Right atrium auricular region (tissue), 2 donors: ENCODE measurements at places on chromosomes 16 and 17. TPM values are rescaled to one million over a fixed set of nuclear protein-coding genes. Genes with fewer than 3 reads are reported as not detected.
A peak's percentile ranks its signal among the peaks of the same experiment; 100 is the strongest.

GRCh38 chr16:63080746-63081145 is 1044.5 kb upstream of the CDH8 start:
- H3K36me3 ChIP-seq: no peaks in the 10 kb centered on the region
- DNase-seq: no peak
- H3K27me3 ChIP-seq: no peaks in the 10 kb centered on the region
- H3K4me1 ChIP-seq: peaks cover 12% of the 10 kb centered on the region
- H3K4me3 ChIP-seq: no peak overlapping the region

DNA sequence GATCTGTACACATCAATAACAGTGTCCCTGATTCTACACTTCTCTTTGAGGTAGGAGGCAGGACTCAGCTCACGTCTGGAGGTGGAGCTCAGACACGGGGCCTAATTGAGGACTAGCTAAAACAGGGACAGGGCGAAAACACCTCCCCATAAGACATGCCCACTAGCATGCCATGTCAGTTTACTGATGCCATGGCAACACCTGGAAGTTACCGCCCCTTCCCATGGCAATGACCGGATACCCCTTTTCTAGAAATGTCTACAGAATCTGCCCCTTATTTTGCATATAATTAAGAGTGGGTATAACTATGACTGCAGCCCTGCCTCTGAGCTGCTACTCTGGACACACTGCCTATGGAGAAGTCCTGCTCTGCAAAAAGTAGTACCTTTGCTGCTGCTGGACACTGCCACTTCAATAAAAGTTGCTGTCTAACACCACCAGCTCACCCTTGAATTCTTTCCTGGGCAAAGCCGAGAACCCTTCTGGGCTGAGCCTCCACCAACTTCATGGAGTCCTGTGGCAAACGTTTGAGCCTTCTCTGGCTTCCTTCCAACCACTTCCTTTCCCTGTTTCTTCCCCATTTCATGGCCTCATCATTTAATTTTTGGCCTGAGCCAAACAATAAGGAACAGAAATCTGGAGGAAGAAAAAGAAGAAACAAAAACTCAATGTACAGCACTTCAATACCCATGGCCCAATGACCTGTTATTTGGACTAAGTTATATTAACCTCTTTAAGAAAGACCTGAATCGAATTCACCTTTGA is 21.0 kb downstream of the PHB1 start:
- peaks cover 14% of the 10 kb centered on the region for H3K4me1 ChIP-seq
- H3K36me3 ChIP-seq: no peaks in the 10 kb centered on the region
- no peak for DNase-seq

DNA sequence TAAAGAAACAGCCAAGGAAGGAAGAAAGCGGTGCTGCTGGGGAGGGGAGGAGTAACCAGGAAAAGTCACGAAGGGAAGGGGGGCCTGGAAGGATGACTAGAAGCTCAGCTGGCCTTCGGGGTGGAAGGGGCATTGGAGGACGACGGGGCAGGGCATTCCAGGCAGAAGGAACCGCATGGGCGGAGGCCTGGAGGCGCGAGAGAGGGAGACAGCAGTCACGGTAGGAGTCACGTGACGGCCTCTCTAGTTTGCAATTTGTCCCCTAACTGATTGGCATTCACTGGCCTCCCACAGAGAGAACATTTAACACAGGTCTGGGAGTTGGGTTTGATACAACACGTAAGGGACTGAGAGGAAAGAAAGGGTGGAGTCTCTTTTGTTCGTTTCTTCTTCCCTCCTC is 63.9 kb downstream of the RTN4RL1 start:
- no peak for DNase-seq
- no peaks in the 10 kb centered on the region for H3K4me1 ChIP-seq
- no peak overlapping the region for H3K27ac ChIP-seq
- H3K27me3 ChIP-seq: no peaks in the 10 kb centered on the region

GRCh38 chr16:58589326-58589905 is 40.2 kb downstream of the CNOT1 start:
- peaks cover 8% of the 10 kb centered on the region for H3K4me1 ChIP-seq
- no peaks in the 10 kb centered on the region for H3K27me3 ChIP-seq
- H3K27ac ChIP-seq: no peak overlapping the region
- H3K36me3 ChIP-seq: peaks cover 61% of the 10 kb centered on the region
- no peak overlapping the region for H3K4me3 ChIP-seq

DNA sequence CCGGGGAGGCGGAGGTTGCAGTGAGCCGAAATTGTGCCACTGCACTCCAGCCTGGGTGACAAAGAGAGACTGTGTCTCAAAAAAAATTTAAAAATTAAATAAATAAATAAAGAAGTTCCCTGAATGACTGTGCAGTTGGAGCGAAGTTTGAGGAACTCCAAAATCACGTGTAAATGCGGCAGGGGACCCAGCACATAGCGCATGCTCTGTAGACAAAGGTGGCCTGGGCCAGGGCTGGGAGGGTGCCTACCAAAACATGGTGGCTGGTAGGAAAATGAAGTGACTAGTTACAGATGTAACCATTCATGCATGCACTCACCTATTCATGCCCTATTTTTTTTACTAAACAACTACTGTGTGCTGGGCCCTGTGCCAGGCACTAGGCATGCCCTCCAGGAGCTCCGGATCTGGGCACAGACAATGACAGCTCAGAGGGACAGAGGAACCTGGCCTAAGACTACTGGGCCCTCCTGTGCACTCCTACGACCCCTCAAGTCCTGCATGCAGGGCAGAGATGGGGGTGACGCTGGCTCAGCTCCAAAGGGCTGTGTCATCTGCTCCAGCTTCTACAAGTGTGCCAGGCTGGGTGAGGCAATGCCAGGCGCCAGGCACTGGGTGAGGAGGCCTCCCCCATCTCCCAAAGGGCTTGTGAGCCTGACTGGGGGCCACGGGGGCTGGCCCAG is 65.3 kb downstream of the RMI2 start:
- H3K4me3 ChIP-seq: no peak overlapping the region
- H3K27ac ChIP-seq: no peak overlapping the region
- H3K36me3 ChIP-seq: no peaks in the 10 kb centered on the region
- H3K27me3 ChIP-seq: no peaks in the 10 kb centered on the region
- no peak for DNase-seq

DNA sequence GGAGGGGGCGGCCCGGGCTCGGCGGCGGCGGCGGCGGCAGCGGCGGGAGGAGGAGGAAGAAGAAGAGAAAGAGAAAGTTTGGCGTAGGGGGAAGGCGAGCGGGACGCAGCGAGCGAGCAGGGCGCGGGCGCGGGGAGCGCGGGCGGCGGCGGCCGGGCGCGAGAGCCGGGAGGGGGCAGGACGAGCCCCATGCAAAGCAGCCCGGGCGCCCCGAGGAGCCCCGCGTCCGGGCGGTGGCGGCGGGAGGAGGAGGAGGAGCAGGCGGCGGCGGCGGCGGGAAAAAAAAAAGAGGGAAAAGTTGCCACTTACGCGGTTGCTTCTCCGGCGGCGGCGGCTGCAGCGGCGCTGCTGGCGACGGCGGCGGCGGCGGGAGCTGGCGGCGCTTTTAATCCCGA is 10.3 kb upstream of the ZFHX3 start:
- peak overlapping the region; percentile 86 for H3K4me3 ChIP-seq
- no peaks in the 10 kb centered on the region for H3K27me3 ChIP-seq
- peak overlapping the region; percentile 91 for H3K27ac ChIP-seq

DNA sequence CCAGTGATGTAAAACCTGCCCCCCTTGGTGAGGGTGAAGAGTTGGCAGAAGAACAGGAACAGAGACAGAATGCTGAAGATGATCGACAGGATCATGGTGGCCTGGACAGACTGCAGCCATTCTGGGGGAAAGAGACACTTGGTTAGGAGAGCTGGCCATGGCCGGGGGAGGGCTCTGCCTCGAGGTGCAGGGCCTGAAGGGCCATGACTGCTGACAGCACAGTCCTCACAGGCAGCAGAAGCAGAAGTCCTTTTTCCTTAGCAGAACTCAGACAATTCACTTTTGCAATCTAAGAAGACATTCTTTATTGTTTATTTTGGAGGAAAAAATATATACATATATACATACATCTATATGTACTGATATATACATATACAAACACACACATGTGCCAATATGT is 25.6 kb downstream of the PMP22 start:
- no peak for DNase-seq
- peaks cover 53% of the 10 kb centered on the region for H3K36me3 ChIP-seq
- H3K4me3 ChIP-seq: no peak overlapping the region
- no peaks in the 10 kb centered on the region for H3K4me1 ChIP-seq
- H3K27me3 ChIP-seq: no peaks in the 10 kb centered on the region

ST6GALNAC1 gene
- total RNA-seq: 2.4 TPM

CDH16 gene
- total RNA-seq: 1.4 TPM
